Effector memory CD4-positive, alpha-beta T cell (primary cell): ENCODE measurements at places on chromosomes 4 and X.
A peak's percentile ranks its signal among the peaks of the same experiment; 100 is the strongest.

GRCh38 chrX:15474028-15474427 is 19.1 kb downstream of the PIR start:
- no peaks in the 10 kb centered on the region for H3K36me3 ChIP-seq
- H3K4me3 ChIP-seq = no peak overlapping the region
- no peak overlapping the region for H3K27ac ChIP-seq
- H3K4me1 ChIP-seq = no peaks in the 10 kb centered on the region

- DNase-seq = no peak
- peaks cover 31% of the 10 kb centered on the region for H3K27me3 ChIP-seq
- no peaks in the 10 kb centered on the region for H3K36me3 ChIP-seq
Measured at GRCh38 chr4:1172228-1172851, at the start of gene SPON2. Gene SPON2, minus strand, starts transcription at chr4:1172583.

DNA sequence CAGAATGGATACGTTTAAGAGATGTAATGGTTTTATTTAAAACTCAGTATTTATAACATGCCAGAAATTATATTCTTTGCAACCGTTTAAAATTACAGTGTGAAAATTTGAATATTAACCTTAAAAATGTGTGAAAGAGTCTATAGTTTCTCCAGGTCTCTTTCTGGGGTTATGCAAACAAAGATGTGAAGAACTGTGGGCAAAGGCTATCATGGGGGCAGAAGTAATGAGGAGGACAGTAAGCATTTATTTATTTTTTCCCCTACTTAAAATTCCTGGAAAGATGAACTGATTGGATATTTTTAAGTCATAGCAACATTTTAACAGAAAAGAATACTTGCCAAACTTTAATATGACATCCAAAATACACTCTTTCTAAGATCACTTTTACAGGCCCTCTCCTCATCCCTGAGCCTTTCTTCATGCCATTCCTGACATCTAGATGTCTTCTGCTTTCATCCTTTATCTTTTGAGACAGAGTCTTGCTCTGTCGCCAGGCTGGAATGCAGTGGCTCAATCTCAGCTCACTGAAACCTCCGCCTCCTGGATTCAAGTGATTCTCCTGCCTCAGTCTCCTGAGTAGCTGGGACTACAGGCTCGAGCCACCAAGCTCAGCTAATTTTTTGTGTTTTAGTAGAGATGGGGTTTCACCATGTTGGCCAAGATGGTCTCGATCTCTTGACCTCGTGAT is 46.1 kb downstream of the TMEM131L start:
- H3K36me3 ChIP-seq = peaks cover 3% of the 10 kb centered on the region
- H3K4me3 ChIP-seq = no peak overlapping the region
- peaks cover 7% of the 10 kb centered on the region for H3K4me1 ChIP-seq
- no peak overlapping the region for H3K27ac ChIP-seq

- peak overlapping the region; percentile 5 for H3K27ac ChIP-seq
- H3K36me3 ChIP-seq = peaks cover 30% of the 10 kb centered on the region
- H3K4me3 ChIP-seq = no peak overlapping the region
- no peak for DNase-seq
- no peaks in the 10 kb centered on the region for H3K27me3 ChIP-seq
Measured at GRCh38 chr4:2259541-2260343, 2.2 kb downstream of the MXD4 start.

- H3K27me3 ChIP-seq = no peaks in the 10 kb centered on the region
- H3K36me3 ChIP-seq = peaks cover 27% of the 10 kb centered on the region
- no peak overlapping the region for H3K4me3 ChIP-seq
- DNase-seq = no peak
- H3K4me1 ChIP-seq = peaks cover 8% of the 10 kb centered on the region
- H3K27ac ChIP-seq = no peak overlapping the region
Measured at GRCh38 chr4:766559-767283, 59.2 kb downstream of the CPLX1 start.

DNA sequence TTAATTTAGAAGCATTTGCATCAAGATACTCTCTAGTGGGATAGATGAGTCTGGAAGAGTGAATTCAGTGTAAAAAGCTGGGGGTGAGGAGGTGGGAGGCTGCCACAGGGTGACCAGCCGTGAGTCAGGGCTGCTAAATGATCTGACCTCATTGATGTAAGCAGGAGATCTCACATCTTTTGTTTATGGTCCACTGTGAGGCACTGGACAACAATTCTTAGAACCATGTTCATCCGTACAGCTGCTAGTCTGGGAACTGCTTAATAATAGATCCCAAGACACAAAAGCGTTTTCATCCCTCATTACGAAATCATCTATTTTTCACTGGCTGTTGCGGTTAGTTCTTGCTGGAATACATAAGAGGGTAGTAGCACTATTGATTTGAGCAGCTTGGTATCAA is 14.1 kb downstream of the KLF3 start:
- no peaks in the 10 kb centered on the region for H3K27me3 ChIP-seq
- H3K4me3 ChIP-seq = no peak overlapping the region
- H3K27ac ChIP-seq = no peak overlapping the region
- no peak for DNase-seq

DNA sequence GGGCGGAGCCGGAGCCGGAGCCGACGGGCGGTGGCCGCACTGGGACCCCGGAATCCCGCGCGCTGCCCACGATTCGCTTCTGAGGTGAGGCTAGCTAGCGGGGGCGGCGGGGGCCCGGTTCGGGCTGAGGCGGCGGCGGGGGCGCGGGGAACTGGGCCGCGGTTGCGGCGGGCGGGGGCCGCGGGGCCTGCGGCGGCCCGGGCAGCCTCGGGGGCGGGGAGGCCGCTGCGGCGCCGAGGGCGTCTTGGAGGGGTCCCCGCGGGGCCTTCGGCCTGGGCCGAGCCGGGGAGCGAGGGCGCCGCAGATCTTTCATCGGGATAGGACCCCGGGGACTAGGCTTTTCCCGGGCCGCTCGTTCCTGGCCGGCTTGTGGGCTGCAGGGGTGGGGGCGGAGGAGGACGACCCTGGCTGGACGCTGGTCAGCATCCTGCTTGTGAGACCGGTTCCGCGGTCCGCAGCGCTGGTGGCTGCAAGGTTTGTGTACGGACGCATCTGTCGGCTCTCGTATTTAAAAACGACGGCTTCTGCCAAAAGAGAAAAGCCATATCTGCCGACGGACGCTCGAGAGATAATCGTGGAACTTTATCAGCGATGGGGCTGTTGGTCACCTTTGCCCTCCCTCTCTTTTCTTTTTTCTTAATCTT is 419 bp downstream of the ADD1 start:
- peak overlapping the region; percentile 87 for H3K27ac ChIP-seq
- H3K4me1 ChIP-seq = peaks cover 16% of the 10 kb centered on the region
- no peaks in the 10 kb centered on the region for H3K36me3 ChIP-seq
- H3K4me3 ChIP-seq = peak overlapping the region; percentile 79

- H3K4me1 ChIP-seq = no peaks in the 10 kb centered on the region
- H3K27me3 ChIP-seq = no peaks in the 10 kb centered on the region
- no peak overlapping the region for H3K27ac ChIP-seq
- no peaks in the 10 kb centered on the region for H3K36me3 ChIP-seq
- no peak overlapping the region for H3K4me3 ChIP-seq
- DNase-seq = no peak
Measured at GRCh38 chrX:107566604-107567262, 61.6 kb upstream of the PRPS1 start.

DNA sequence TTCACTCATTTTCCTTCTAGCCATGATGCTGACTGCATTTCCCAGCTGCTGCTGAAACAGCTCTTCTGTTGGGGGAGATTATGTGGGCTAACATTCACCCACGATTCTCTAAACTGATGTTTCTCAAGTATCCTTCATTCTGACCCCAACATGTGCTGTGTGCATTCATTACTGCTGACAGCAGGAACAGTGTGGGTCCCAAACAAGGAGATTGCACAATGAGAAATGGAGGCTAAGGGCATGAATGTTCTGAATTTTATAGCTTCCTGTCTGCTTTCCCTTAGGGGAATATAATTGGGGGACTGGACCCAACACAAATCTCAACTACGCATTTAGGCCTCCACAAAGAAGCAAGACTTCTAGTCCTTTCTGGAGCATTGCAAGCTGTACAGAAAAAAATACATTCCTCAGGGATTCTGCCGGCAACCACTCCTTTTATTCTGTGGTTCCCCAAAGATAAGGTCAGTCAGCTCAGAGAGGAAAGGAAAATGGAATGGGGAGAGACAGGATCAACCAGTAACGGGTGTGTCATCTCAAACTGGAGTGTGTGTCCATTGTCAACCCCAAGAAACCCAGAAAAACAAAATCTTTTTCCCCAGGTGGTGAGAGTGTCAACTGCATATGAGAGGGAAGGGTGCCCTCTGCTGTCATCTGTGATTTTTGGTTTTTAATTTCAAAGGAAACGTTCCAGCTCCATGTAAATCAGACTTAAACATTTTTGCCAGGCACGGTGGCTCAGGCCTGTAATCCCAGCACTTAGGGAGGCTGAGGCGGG is 81.5 kb upstream of the EGFL6 start:
- no peak overlapping the region for H3K27ac ChIP-seq
- no peaks in the 10 kb centered on the region for H3K27me3 ChIP-seq
- peak; percentile 15 for DNase-seq
- no peak overlapping the region for H3K4me3 ChIP-seq

DNA sequence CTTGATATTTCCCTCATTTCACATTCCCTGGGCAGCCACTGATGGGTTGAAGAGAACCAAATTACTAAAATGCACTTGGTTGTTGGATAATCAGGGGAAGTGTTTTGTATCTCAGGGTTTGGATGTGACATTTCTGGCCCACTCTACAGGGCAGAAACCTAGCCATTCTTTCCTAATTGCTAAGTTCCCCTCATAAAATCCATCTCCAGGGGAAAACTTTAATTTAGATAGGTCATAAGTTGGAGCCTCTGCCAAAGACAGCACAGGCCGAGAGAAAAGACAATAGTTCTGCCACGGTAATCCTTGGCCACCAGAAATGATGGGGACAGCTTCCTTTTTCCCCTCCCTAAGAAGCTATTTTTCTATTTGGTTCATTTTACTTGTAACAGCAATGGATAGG is 192.7 kb upstream of the C1QTNF7 start:
- no peak for DNase-seq
- no peaks in the 10 kb centered on the region for H3K36me3 ChIP-seq
- H3K4me3 ChIP-seq = no peak overlapping the region

- H3K36me3 ChIP-seq = no peaks in the 10 kb centered on the region
- no peak overlapping the region for H3K4me3 ChIP-seq
- H3K4me1 ChIP-seq = no peaks in the 10 kb centered on the region
- H3K27me3 ChIP-seq = no peaks in the 10 kb centered on the region
- no peak for DNase-seq
- no peak overlapping the region for H3K27ac ChIP-seq
Measured at GRCh38 chr4:183165376-183165775, 66.3 kb downstream of the WWC2 start.

- no peaks in the 10 kb centered on the region for H3K4me1 ChIP-seq
- no peaks in the 10 kb centered on the region for H3K36me3 ChIP-seq
- H3K4me3 ChIP-seq = no peak overlapping the region
- DNase-seq = no peak
- H3K27ac ChIP-seq = no peak overlapping the region
Measured at GRCh38 chr4:119525005-119525749, 103.4 kb downstream of the PDE5A start.

DNA sequence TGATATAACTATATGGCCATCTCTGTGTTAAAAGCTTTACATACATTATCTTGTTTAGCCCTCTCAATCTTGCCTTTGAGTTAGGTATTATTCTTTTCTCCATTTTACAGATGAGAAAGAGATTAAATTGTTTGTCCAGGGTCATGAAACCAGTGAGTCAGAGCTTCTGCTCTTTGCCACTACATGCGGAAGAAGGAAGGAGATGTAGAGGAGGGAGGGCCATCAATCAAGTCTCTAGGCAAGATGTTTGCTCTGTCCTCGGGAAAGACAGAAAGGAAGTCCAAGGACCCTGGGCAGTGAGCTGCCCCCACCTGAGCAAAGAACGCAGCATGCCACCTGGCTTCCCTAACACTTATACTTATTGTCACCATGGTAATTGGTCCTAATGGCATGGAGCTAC is 133.7 kb upstream of the IL1RAPL2 start:
- H3K27ac ChIP-seq = no peak overlapping the region
- H3K4me1 ChIP-seq = no peaks in the 10 kb centered on the region
- H3K4me3 ChIP-seq = no peak overlapping the region
- H3K36me3 ChIP-seq = no peaks in the 10 kb centered on the region
- no peak for DNase-seq

DNA sequence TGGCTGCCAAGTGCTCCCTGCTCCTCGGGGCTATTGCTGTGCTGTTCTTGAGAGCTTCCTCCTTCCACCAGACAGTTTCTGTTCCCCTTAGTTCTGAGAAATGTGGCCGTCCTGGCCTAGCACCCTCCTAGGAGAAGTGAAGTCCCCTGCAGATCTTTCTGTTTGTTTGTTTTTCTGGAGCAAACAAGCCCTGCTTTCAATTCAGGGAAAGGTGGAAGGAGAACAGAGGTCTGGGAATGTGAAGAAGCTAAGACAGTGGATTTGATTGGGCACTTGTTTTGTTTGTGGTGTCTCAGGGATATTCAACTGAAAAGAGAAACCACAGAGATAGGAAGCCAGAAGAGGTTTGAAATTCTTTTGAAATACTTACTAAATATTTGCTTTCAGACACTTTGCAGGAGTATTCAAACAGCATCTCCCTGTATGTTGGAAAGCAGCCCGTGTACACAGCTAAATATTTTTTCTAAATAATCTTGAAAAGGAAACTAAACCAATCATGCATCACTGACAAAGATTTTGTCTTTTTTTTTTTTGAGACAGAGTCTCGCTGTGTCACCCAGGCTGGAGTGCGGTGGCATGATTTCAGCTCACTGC is 36.5 kb upstream of the PPM1K start:
- peak overlapping the region; percentile 3 for H3K4me3 ChIP-seq
- no peaks in the 10 kb centered on the region for H3K27me3 ChIP-seq
- DNase-seq = no peak
- peaks cover 4% of the 10 kb centered on the region for H3K4me1 ChIP-seq
- H3K27ac ChIP-seq = no peak overlapping the region
- no peaks in the 10 kb centered on the region for H3K36me3 ChIP-seq

DNA sequence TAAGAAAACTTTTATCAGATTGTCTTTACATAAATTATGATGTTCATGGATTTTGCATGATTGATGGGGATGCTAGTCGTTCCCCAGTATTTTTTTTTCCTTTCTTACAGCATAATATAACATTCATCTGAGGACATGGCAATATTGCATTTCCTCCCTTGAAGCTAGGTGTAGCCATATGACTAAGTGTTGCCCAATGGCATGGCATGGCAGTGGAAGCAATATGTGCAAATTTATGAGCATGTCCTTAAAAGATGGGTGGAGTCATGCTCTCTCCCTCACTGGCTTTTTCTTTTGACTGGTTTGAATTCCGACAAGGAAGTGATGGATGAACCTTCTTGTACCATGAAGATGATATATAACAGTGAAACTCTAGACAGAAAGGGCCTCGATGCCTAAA is 96.3 kb downstream of the BANK1 start:
- H3K36me3 ChIP-seq = no peaks in the 10 kb centered on the region
- H3K4me3 ChIP-seq = no peak overlapping the region
- H3K4me1 ChIP-seq = no peaks in the 10 kb centered on the region
- H3K27ac ChIP-seq = no peak overlapping the region
- no peak for DNase-seq

- no peaks in the 10 kb centered on the region for H3K36me3 ChIP-seq
- no peaks in the 10 kb centered on the region for H3K27me3 ChIP-seq
- no peak overlapping the region for H3K4me3 ChIP-seq
- H3K4me1 ChIP-seq = no peaks in the 10 kb centered on the region
- no peak overlapping the region for H3K27ac ChIP-seq
- DNase-seq = no peak
Measured at GRCh38 chr4:73868206-73869129, 725 bp upstream of the CXCL1 start.

- no peak overlapping the region for H3K27ac ChIP-seq
- H3K27me3 ChIP-seq = no peaks in the 10 kb centered on the region
- DNase-seq = no peak
- peaks cover 9% of the 10 kb centered on the region for H3K4me1 ChIP-seq
Measured at GRCh38 chr4:77002321-77003107, 53.0 kb downstream of the SEPTIN11 start.

GRCh38 chrX:3046253-3047240 is 5.3 kb downstream of the ARSF start:
- H3K4me1 ChIP-seq = no peaks in the 10 kb centered on the region
- no peak overlapping the region for H3K4me3 ChIP-seq
- no peak overlapping the region for H3K27ac ChIP-seq
- no peaks in the 10 kb centered on the region for H3K27me3 ChIP-seq
